ENCODE measurements at places on chromosomes 7 and 10. TPM values are rescaled to one million over a fixed set of nuclear protein-coding genes. Genes with fewer than 3 reads are reported as not detected.

The FAM25C gene
- total RNA-seq, result not detected

The NPFFR1 gene
- not detected for total RNA-seq

The OPN1SW gene
- total RNA-seq, result not detected

The PAPOLB gene
- not detected for total RNA-seq

The AGK gene
- total RNA-seq, result 22.8 TPM

The VWA2 gene
- not detected for total RNA-seq

The OR2A7 gene
- 19.1 TPM for total RNA-seq

The DENND11 gene
- total RNA-seq, result 43.8 TPM

The FAM171A1 gene
- total RNA-seq, result 42.2 TPM

The CELF2 gene
- total RNA-seq, result 33.4 TPM

The RAMP3 gene
- total RNA-seq, result 25.1 TPM

DNA sequence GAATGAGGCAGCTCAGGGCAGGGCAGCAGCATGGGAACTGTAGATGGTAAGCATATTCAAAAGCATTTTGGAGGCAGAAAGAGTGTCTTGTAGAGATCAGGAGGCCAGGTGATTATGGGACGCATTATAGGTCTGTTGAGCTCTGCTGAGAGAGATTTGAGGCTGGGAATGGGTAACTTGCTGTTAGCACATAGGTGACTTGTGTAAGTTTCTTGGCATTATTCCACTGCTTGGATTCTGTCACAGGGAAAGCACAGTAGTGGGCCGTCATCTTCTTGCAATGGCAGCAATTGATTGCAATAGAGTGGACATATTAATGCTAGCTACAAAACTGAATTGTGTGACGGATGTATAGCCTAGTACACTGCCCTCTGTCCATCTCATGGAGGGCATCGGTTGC, 434.3 kb upstream of the IGFBP3 start:
- no peak for DNase-seq

DNA sequence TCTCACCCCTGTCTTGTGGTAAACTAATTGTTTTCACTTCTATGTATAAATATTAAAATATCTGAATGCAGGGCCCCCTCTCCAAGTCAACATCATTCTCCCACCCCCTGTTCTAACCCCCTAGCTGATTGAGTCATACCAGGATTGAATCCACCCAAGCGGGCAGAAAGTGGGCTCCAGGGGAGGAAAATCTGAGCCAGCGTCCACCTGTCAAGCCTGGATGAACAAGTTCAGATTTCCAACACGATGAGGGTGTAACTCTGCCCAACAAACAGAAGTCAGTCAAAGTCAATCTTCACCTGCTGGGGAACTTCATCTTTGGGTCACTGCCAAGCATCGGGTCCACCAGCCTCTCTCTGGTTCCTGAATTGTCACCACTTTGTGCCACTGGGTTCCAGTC, 162.9 kb upstream of the CELF2 start:
- no peak for DNase-seq

GRCh38 chr7:102890292-102890970, 22.4 kb upstream of the LRRC17 start:
- DNase-seq, result no peak

- DNase-seq, result no peak
Measured at GRCh38 chr10:35554461-35555056, 50.6 kb upstream of the GJD4 start.

GRCh38 chr7:81273601-81274397, 354.9 kb upstream of the SEMA3C start:
- no peak for DNase-seq

DNA sequence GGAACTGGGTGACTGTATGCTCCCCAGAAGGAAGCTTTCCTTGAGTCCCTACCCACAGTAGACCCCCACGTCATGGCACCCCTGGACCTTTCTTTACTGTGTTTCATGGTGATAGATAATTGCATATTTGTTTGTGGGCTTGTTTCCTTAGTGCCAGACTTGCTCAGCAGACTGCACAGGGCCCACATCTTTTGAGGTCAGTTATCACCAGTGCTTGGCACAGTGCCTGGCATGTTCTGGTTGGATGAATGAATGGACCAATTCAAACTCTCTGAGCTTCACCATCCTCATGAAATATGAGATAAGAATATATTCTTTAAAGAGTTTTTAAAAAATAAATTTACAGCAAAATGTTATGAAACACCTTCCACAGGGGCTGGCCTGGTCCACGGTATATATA, 78.4 kb upstream of the EMX2 start:
- DNase-seq, result no peak

GRCh38 chr7:130296221-130296951, 3.4 kb downstream of the CPA4 start:
- no peak for DNase-seq

- no peak for DNase-seq
Measured at GRCh38 chr10:110461088-110461487, 36.6 kb upstream of the DUSP5 start.

- no peak for DNase-seq
Measured at GRCh38 chr7:155947051-155947450, 134.8 kb upstream of the SHH start.

DNA sequence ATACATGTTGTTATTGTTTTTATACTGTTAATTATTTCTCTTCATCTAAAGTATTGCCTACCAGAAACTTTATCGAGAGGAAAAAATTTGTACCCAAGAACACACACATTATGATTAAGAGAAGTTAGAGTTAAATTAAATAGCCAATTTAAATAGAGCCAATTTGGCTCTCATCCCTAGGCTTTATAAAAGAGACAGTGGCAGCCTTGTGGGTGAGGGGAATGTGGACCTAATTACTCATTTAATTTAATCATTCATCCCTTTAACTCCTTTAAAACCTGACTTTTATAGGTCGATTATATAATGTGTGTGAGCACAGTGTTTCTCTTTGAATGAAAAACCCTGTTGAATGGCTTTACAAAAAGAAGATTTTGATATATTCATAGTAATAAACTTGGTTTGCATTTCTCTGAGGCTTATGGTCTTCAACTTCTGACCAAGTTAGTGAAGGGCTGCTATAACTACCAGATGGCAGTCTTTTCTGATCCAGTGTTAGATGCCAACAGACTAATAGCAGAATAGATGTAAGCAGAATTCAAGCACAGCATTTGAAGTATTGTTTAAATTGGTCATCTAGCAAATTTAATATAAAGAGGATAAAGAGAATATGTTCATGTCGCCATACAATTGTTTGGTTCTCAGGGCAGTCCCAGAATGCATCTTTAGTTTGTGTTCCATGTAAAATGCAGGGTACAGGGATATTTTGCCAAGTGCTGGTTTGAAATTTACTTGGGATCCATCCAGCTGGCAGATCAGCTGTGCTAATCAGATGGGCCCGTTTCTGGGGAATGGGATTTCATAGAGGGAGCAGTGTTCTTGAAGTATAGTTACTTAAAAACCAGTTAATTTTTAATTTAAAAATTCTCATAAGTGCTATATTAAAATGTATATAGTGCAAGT, 25.3 kb downstream of the ADD3 start:
- no peak for DNase-seq

DNA sequence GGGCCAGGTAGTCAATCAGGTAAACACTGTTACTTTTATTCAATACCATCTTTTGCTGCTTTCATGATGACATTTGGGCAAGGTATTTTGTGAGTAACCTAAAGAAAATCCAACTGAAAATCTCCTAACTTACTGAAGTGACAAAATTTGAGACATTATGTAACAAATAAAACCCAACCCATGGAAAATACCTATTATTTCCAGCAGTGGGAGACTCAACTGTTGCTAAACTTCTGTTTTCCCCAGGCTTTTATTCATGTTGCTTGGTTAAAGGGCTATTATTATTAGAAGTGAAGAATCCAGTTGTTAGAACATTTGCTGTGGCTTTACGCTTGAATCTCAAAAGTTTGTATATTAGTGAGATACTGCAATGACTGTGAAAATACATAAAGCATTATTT, 215.9 kb downstream of the MDFIC start:
- no peak for DNase-seq

- DNase-seq, result peak; percentile 14
Measured at GRCh38 chr7:96189129-96189820, 132.6 kb downstream of the SLC25A13 start.

DNA sequence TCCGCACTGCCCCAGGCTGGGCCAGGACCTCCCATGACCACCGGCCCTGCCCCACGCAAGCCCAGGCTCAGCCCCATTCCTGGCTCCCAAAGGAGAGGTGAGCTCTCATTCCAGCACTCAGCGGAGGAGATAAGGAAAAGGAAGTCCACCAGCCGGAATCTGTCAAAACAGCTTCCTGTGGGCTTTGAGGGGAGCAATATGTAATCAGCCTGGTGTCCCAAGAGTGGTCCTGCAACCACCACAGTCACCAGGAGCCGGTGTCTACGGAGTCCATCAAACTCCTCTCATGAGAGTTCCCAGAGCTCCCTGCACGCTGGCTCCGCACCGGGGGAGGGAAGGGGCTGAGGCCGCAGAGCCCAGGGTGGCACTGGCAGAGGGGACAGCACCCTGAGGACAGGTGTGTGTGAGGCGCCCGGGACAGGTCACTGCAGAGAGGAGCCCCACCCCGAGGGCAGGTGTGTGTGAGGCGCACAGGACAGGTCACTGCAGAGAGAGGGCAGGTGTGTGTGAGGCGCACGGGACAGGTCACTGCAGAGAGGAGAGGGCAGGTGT, 57.9 kb downstream of the STK32C start:
- DNase-seq, result no peak

- no peak for DNase-seq
Measured at GRCh38 chr10:78937800-78938694, 130.7 kb upstream of the ZMIZ1 start.

Measured in transverse colon (tissue), 4 donors.